ENCODE measurements at places on chromosomes 2 and 18. TPM values are rescaled to one million over a fixed set of nuclear protein-coding genes. Genes with fewer than 3 reads are reported as not detected.

DNA sequence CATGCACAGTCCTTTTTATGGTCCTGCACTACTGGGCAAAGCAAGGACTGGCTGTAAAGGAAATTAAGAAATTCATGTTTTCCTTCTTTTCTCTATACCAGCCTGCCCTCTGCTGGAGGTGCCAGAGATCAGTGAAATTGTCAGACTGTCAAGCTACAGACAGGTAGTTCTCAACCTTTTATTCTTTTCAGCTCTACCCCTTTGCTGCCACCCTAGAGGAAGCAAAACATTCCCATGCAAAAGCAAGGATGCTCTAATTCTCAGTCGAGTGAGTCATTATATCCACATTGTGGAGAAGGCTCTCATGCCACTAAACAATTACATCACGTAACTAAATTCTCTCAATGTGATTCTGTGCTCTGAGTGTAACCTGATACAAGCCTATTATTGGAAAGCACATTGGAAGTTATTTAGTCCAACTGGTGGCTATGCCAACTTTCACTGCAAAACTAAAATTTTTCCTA, 25.0 kb upstream of the RAPGEF4 start:
- DNase-seq: peak; percentile 58

- no peak for DNase-seq
Observed at GRCh38 chr2:219484343-219485200, 14.1 kb upstream of the GMPPA start.

DNA sequence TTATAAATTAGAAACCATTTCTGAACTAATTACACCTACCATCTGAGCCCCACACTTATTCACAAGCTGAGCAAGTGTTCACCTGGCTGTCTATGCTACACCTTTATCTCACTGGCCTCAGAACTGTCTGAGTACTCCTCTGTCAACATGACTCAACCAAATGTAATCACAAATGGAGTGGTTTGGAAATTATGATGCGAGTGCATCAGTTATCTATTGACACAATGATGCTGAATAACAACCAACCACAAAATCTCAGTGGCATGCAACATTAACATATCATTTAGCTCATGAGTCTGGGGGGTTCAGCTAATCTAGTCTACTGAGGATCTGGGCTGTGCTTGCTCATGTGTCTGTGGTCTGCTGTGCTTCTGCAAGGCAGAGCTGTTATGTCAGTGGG, 184.2 kb upstream of the NXPH2 start:
- no peak for DNase-seq

GRCh38 chr2:128782411-128783192, 463.9 kb upstream of the HS6ST1 start:
- no peak for DNase-seq

- DNase-seq: no peak
Observed at GRCh38 chr18:79567481-79568147, 112.0 kb upstream of the CTDP1 start.

Gene GULP1
- not detected for total RNA-seq

Measured in activated CD8-positive, alpha-beta T cell treated with anti-CD3 and anti-CD28 coated beads for 36 hours (primary cell).